ENCODE measurements at places on chromosomes 11 and 22.
A peak's percentile ranks its signal among the peaks of the same experiment; 100 is the strongest.

DNA sequence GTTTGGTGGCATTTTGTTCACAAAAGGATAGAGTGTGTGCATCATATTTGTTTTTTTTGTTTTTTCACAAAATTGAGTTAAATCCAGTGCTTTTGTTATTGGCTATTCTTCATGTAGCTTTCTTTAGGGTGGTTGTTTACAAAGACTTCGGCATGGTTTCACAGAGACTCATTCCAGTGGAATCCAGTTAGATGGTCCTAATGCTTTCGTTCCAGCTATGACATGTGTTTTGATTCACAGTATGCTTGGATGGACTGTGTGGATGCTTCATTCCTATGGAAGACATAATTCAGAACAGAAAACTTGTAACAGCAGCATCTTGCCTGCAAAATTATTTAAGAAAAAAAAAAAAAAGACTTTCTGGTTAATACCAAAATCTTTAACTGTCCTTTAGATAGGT, 97.9 kb downstream of the PDHX start:
- no peak for DNase-seq

GRCh38 chr22:20549232-20549841, 41.9 kb downstream of the MED15 start:
- DNase-seq: peak; percentile 29

DNA sequence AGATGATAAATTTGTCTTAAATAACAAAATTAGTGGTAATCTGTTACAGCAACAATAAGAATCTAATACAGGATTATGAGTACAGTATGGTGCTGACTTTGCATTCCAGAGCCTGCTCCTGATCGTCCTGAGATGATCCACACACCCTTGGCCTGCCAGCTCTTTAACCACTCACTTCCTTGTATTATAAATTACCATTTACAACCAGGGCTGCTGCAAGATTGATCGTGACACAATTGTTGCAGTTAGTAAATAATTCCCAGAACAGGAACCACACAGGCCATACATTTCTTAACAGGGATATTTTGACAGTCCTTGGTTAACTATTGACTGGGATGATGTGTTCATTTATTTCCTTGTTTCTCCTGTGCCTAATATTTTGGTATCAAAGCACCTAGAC, 3.8 kb upstream of the CBLIF start:
- DNase-seq: no peak

- DNase-seq: no peak
These were observed 59.8 kb downstream of the PACSIN2 start for GRCh38 chr22:42955087-42955635.

DNA sequence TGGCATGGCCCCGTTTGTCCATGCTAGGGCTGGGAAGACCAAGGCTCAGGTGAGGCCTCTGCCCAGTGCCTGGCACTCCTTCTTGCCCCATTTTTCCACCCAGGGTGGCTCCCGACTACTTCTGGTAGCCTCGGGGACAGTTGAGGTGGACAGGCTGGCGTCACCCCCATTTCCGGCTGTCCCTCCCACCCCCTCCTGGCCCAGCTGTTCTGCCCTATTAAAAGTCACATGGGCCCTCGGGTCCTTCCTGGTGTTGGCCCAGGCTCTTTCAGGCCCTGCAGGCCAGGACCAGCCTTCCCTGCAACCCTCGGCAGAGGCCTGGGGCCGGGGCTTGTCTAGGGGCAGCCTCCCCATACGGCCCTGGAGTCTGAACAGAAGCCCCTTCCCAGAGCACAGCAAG, 9.5 kb downstream of the CD81 start:
- DNase-seq: no peak

- DNase-seq: no peak
These were observed 6.2 kb downstream of the MRGPRD start for GRCh38 chr11:68974421-68975194.

- no peak for DNase-seq
These were observed 1863.7 kb upstream of the RAG2 start for GRCh38 chr11:38461751-38462150.

DNA sequence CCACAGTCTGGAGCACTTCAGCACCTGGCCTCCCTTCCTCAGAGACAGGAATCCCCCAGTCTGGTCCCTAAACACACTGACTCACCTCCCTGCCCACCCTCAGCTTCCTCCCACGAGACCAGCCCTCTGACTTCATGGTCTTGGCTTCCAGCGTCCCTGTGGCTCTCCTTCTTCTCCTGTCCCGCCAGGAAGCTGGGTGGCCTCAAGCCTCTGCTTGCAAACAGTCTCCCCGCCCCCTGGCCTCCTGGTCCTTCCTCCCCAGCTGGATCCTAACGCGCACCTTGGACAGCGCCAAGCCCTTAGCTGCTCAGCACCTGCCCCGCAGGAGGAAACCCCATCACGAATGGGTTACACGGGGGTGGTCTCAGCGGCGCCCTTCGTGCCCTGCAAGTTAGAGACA, 4.5 kb downstream of the NCF4 start:
- no peak for DNase-seq

GRCh38 chr11:34331329-34331728, 26.5 kb downstream of the ABTB2 start:
- no peak for DNase-seq

- no peak for DNase-seq
These were observed 30.9 kb upstream of the LRRC32 start for GRCh38 chr11:76701294-76702040.

DNA sequence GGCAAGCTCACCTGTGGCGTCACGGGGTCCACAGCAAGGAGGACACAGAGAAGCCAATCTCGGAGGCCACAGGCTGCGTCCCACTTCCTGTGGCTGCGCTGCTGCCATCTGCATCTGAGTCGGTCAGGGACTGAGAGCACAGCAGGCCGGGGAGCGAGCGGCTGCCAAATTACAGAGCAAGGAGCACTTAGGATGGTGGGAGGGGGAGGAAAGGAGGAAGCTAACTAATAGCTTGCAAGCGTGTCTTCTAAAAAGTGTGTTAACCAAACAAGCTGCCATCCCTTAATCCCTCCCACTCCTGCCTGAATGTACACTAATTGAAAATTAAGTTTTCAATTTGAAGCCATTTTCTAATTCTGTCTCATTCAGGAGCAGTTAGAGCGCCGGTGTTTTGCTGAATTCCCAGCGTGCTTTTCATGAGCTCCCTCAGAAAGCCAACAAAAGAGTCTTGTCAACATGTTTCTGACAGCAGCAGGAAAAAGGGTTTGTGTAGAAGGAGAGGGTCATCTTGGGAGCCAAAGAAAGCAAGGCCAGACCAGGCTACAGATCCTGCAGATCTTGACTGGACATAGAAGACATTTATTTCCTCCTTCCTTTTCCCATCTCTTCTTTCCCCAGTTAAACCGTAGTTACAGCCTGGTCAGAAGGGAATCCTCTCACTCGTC, 42.4 kb upstream of the API5 start:
- DNase-seq: no peak

GRCh38 chr11:6579681-6580080, 23.7 kb downstream of the RRP8 start:
- DNase-seq: no peak
